ENCODE measurements at places on chromosomes 1 and 21.

- DNase-seq, result no peak
Observed at GRCh38 chr1:21553116-21553926, 44.1 kb downstream of the ALPL start.

GRCh38 chr1:178530037-178530402, 17.1 kb downstream of the TEX35 start:
- no peak for DNase-seq

- no peak for DNase-seq
Observed at GRCh38 chr1:209364716-209365115, 218.8 kb upstream of the CAMK1G start.

DNA sequence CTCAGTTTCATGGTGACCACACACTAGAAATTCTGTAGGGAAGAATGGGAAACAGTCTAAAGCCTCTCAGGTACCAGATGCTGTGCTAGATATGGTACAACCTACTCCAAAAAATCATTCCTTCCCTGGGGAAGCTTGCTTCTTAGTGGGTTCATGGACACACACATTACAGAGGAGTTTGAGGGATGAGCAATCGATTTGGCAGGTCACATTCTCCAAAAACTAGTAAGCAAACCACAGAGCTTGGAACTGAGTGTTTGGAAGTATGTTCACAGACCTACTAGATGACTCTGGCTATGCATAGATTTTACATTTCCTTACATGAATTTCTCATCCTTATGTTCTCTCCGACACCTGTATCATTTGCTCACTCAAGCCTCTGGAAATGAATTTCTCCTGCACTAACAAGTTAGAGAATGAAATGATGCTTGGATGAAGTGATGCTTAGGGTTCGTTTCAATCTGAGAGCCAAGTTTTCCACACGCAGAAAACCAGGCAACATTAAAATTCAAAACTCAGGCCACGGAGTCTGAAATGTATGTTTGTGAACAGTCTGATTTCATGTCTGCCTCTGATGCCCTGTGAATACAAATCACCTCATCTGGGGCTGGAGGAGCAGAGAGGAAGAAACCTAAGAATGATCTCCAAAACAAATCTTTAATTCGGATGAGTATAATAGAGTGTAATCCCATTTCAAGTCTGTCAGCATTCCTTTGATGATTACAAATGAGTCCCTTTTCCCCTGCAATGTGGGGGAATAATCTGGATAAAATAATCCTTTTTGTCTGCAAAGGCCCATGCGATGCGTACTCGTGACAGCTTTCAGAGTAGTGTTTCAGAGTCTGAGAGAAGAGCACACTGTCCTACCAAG, 11.0 kb downstream of the EVA1C start:
- no peak for DNase-seq

DNA sequence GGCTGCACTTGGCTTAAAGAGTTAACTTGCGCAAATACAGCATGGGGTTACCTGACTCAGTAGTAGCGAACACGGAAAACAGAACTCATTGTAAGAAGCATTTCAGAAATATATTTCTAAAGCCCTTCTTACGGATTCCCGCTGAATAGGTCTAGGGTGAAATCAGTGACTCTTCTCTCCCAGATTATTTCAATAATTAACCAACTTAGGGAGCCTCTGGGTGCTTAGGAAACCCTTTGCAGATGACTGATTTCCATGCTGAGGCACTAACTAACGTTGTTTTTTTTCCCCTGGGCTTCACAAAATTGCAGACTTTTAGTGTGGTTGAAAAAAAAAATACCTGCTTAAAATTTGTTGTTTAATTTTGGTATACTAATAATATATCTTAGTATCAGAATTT, 40.3 kb downstream of the BTG3 start:
- DNase-seq, result no peak

GRCh38 chr1:58900396-58900795, 116.5 kb upstream of the JUN start:
- DNase-seq, result no peak

GRCh38 chr1:68495532-68495931, 1.4 kb downstream of the DEPDC1 start:
- no peak for DNase-seq
